IMR-90 (cell line): ENCODE measurements at places on chromosomes 12 and 14.

GRCh38 chr12:14643251-14643650, 53.1 kb downstream of the GUCY2C start:
- DNase-seq, result no peak

GRCh38 chr14:32602699-32603098, 273.6 kb downstream of the AKAP6 start:
- no peak for DNase-seq

GRCh38 chr12:1657688-1658087, 28.7 kb downstream of the WNT5B start:
- DNase-seq, result no peak

GRCh38 chr14:65095633-65096205, 6.6 kb downstream of the MAX start:
- DNase-seq, result peak; percentile 74

DNA sequence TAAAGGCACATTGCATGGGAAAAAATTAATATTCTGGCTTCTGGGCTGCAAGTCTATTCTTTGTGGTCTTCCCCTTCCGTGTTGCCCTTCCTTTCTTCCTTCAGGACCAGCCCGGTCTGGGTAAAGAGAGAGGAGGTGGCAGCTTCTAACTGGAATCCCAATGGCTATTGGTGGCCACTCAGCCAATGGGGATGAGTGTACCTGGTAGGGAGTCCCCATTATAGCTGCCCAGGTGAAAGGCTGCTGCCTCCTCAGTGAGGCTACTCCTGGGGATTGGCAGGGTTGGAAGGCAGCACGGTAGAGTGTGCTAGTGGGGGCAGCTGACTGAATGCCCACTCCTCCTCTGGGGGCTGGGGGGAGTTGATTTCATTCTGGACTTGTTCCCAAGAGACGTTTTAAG, 112.6 kb downstream of the RBM19 start:
- no peak for DNase-seq

GRCh38 chr14:95318399-95319311, 1.1 kb downstream of the CLMN start:
- DNase-seq, result no peak

DNA sequence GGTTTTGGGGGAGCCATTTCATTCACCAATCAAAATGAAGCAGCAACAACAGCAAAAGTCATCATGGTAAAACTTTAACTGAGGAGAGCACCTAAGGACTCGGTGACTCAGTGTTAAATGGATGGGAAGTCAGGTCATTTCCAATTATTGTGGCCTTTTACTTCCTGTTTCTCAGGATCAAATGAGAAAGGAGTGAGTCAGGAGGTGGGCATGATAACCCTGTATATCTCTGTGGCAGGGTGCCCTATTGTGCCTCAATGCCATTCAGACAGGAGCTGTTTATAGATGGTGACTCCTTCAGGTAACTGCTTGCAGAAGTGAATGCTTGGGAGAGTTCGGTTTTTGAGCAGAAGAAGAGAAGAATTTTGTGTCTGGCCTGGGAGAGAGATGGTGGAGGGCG, 135.5 kb upstream of the CPM start:
- DNase-seq, result peak; percentile 53

GRCh38 chr14:88849716-88850115, 25.3 kb downstream of the TTC8 start:
- DNase-seq, result no peak

DNA sequence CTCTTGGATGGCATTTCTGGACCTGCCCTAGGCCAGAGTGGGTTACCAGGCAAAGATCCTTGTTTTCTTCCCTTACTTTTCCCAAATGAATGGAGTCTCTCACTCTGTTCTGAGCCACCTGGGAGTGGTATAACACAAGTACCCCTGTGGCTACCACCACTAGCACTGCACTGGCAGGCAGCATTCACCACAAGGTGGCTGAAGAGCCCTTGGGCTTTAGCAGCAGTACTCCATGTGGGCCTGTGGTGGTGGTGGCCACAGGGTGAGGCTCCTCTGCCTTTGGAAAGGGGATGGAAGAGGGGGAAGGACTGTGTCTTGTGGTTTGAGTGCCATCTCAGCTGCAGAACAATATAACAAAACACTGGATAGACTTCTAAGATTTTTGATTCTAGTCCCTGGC, 38.1 kb upstream of the LMNTD1 start:
- DNase-seq, result no peak

DNA sequence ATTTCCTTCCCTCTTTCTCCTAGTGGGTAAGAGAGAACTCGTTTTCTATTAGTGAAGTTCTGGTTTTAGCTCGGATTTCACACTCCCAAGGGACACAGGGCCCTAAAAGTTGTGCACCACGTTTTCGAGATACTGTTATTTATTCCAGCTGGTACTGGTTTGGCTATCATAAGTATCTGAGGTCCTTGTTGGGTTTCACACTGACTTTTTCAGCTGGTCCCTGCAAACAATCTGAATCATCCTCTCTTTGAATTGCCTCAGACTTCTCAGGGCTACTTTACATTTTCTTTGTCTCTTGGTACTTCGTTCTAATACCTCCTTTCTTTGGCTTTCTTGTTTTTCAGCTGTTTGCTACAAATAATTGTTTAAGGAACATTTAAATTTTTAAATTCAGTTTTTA, 75.7 kb downstream of the SCN8A start:
- DNase-seq, result peak; percentile 6

DNA sequence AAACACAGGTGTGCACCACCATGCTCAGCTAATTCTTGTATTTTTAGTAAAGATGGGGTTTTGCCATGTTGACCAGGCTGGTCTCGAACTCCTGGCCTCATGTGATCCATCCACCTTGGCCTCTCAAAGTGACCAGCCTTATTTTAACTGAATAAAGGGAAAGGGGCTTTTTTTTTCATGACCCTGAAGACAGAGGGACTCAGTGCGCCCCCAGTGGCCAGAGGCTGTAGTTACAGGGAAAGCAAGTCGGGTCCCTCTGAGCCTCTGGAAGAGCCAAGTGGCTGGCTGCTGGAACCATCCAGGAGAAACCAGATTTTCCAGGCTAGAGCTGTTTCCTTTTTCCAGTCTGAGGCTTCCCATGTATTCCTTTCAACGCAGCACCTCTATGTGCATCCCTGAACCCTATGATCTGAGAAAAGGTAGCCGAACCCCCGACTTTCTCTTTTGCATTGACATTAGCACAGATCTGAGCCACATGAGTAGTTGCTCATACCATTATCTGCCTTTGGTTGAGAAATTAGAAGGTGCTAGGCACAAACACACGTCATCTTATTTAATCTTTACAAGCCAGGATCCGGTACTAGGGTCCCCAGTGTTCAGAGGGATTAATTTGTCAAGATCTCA, 342.7 kb downstream of the CACNA1C start:
- peak; percentile 28 for DNase-seq

DNA sequence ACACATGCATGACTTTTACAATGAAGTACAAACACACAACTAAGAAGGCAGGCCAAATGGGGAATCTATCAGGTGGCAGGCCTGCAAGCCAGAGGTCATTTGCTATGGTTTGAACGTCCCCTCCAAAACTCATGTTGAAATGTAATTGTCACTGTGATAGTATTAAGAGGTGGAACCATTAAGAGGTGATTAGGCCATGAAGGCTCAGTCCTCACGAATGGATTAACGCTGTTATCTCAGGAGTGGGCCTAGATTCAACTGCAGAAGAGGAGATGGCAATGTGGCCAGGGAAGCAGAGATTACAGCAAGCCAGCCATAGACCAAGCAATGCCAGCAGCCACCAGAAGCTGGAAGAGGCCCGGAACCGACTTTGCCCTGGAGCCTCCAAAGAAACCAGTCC, 13.5 kb upstream of the ACTR6 start:
- DNase-seq, result no peak
